ENCODE measurements at places on chromosomes 4 and X. TPM values are rescaled to one million over a fixed set of nuclear protein-coding genes. Genes with fewer than 3 reads are reported as not detected.

SPANXB1 gene
- not detected for total RNA-seq

RBBP7 gene
- 70.7 TPM for total RNA-seq

GRCh38 chr4:41678086-41678816 lies 70.3 kb downstream of the PHOX2B start:
- no peak for DNase-seq

- no peak for DNase-seq
These were observed 49.8 kb upstream of the SEC24B start for GRCh38 chr4:109383823-109384222.

- DNase-seq: no peak
These were observed 651.8 kb downstream of the C4orf33 start for GRCh38 chr4:129747756-129748155.

All from dorsolateral prefrontal cortex (tissue), 122 donors.